ENCODE measurements at places on chromosomes 5 and 9.
A peak's percentile ranks its signal among the peaks of the same experiment; 100 is the strongest.

- DNase-seq, result no peak
Observed at GRCh38 chr9:105439428-105439827, 8.4 kb upstream of the FSD1L start.

- no peak for DNase-seq
Observed at GRCh38 chr5:142314606-142315005, 10.2 kb downstream of the SPRY4 start.

- no peak for DNase-seq
Observed at GRCh38 chr9:106421772-106422171, 441.2 kb upstream of the ZNF462 start.

DNA sequence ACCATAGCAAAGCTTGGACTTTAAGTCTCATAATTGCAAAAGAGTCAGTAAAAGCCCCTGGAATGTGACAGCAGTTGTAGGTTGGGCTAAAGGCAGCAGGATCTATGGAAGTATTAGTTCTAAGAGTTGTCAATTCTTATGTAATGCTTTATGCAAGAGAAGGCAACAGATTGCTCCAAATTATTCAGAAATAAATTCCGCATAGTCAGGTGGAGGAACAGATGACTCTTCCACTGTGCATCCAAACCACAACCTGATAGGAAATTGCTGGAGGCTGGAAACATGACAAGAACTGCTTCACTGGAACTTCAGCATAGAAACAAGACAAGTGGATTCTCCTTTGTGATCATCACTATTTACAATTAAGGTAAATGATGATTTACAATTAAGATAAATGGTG lies 101.0 kb downstream of the STARD4 start:
- DNase-seq, result no peak

GRCh38 chr9:89194421-89195130 lies 16.0 kb upstream of the SHC3 start:
- DNase-seq, result no peak

DNA sequence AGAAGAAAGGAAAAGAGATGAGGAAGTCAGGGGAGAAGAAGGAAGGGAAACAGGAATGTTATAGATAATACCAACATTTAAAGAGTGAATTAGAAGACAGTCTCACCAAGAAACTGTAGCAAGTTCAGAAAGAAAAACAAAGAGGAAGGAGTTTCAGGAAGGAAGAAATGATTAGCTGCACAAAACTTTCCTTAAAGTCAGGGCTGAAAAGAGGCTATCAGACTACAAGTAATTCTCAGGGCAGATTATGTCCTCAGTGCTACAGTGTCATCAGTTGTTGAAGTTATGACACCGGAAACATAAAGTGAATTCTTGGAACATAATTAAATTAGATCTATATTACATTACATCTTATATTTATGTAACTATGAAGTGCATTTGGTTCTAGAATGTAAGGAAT lies 226.9 kb downstream of the ARRDC3 start:
- no peak for DNase-seq

GRCh38 chr9:114936581-114936980 lies 6.2 kb upstream of the TNFSF8 start:
- DNase-seq, result no peak

- no peak for DNase-seq
Observed at GRCh38 chr9:95729046-95729445, 146.4 kb upstream of the ERCC6L2 start.

DNA sequence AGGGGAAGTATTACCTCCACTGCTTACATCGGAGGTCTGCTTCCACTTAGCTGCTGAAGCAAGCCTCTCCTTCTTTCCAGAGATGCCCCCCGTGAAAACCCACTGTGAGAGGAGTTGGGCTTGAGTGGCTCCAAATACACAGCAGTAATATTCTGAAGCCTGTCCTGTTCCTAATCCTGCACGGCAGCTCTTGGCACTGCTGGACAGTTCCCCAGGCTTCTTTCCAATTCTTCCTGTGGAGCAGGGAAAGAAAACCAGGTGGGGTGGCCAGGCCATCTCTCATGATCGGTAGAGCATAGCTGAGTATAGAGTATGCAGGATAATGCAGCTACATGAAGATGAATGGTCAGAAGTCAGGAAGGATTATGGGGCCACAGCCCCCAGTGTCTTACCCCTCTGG lies 335.3 kb downstream of the MARCHF11 start:
- DNase-seq, result no peak

DNA sequence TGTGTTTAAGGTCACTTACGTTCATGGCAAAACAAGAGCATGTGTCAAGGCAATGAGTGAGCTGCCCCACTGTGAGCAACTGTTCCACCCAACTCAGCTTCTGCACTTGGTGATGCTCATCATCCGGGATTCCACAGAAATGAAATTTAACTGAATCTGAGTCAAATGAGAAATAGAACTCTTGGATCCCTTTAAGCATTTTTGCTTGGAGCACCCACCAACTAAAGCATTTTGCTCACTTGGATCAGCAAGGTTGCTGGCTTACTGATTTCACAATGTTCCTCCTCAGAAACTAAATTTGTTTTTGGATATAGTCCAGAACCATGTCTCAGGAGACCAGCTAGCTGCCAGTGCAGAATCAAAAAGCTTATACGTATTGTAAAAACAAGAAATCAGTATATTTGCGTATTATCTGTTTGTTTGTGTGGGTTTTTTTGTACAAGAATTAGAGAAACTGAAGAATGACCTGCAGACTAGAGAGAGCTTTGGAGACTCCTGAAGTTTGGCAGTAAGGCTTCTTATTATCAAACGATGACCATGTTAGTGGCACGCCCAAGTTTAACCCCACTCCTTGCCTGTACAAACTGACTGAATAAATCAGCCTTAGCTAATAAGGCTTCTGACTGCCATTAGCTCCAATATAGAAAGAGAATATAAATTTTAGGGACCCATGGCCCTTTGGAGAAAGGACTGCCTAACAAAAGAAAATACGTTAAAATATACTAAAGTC lies 153.8 kb upstream of the FST start:
- DNase-seq, result no peak

DNA sequence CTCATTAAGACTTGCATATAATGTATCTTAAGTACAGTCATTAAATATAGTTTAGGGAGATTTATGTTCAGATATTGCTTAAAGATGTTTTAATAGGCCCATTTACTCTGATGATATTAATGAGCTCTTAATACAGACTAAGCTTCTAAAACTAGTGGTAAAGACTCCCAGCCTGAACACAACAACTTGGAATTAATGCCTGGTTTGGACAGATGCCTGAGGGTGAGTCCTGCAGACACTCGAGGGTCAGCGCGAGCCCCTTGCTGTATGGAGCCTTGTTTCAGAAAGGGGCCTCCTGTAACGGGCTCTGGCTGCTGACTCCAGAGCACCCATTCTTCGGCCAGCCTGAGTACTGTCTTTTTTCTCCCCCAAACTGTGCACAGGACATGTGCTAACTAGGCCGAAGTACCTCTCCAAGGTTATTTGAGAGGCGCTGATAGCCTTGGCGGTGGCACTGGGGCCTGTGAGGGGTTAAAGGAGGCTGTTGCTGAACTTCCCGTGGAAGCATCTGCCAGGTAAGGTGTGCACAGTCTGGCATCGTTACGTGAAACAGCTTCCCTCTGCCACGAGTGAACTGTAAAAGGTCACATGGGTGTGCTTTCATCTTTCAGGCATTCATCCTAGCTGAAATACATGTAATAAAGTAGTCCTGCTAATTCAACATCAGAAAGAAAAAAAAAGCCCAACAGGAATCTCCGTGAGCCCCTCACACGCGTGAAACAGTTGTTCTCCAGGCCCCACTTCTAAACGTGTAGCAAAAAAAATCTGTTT lies 113.4 kb downstream of the MVB12B start:
- peak; percentile 23 for DNase-seq

- no peak for DNase-seq
Observed at GRCh38 chr9:124724415-124725067, 46.6 kb downstream of the NR6A1 start.

- no peak for DNase-seq
Observed at GRCh38 chr5:43582082-43583005, 20.6 kb upstream of the NNT start.

DNA sequence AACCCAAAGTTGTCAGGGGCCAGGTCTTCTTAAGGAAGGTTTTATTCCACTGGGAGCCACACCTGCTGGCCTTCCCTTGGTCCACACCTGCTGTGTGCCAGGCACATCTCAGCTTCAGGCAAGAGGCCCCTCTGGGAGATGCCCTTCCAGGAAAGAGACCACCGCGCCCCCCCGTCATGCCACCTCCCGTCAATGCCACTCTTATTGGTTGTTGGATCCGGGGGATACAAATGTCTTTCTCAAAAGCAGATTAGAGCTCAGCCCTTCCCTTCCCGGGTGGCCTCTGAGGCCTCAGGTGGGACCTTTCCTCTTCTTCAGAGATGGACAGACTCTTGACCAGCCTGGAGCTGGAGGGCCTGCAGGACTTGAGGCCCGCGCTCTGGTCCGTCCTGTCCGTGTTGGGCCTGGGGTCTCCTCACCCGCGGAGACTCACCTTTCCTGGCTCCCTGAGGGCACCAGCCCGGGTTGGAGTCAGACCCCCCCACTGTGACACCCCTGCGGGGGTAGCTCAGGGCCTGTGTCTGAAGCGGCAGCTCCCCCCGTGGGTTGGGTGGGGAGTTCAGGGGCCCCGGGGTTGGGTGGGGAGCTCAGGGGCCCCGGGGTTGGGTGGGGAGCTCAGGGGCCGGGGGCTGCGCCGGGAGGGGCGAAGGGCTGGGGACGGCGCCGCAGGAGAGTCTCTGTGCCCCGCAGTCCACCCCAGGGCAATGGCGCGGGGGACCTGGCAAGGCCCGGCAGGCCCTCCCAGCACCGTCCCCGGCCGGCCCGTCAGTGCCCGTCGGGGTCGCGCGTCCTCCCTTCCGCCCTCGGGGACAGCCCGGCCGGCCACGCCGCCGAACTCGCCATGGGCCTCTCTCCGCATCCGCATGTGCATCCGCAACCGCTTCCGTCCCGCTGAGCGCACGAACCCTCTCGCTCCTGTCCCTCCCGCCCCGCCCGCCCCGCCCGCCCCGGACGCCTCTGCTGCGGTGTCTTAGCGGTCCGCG lies 3.7 kb upstream of the SLC9A3 start:
- no peak for DNase-seq

DNA sequence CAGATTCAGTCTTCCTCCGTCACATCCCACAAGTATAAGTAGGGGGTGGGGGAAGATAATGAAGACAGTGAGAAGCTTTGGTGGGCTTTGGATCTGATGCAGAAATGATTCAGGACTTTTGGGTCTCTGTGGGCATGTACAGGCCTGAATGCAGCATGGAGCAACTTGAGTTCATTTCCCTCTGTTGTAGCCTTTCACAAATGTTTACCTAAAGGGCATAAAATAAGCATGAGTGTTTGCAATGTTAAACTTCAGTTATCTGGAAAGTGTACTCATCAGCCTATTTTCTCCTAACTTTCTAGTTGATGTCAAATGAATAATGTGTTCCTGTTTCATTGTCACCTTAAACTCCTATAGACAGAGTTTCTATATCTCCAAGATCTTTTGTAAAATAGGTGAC lies 39.3 kb downstream of the GARNL3 start:
- no peak for DNase-seq

DNA sequence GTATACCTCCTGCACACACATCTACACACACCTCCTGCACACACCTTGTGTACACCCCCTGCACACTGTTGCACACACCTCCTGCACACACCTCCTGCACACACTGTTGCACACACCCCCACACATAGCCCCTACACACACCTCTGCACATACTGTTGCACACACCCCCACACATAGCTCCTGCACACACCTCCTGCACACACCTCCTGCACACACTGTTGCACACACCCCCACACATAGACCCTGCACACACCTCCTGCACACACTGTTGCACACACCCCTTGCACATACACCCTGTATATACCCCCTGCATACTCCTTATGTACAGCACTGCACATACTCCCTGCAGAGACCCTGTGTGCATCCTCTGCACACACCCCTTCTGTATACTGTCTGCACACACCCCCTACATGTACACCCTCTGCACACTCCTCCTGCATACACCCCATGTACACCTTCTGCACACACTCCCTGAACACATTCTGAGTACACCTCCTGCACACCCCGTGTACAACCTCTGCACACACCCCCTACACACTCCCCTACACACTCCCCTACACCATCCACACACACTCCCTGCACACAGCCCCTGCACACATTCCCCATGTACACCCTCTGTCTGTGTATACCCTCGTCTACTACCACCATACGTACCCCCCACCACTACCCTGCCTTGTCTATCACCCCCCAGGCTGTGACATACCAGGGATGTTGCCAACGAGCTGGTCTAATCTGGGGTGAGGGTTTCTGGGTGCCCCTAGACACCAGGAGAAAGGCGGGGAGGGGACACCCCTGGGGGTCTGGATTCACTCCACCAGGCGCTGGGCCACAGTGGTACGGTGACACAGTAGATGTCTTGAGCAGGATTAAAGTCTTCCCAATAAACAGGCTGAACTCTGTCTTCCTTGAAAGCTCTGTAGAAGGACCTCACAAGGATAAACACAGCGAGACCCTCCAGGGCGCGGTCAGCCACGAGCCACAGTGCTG lies 1.1 kb upstream of the CEP72 start:
- peak; percentile 36 for DNase-seq

- no peak for DNase-seq
Observed at GRCh38 chr9:78303377-78304062, 6.6 kb downstream of the PSAT1 start.

All from left forelimb (tissue), 1 donor.